NCI-H1436 (cell line): ENCODE measurements at places on chromosomes 16 and 17.

GRCh38 chr17:33113991-33114370 is 122.3 kb downstream of the SPACA3 start:
- no peak for DNase-seq

DNA sequence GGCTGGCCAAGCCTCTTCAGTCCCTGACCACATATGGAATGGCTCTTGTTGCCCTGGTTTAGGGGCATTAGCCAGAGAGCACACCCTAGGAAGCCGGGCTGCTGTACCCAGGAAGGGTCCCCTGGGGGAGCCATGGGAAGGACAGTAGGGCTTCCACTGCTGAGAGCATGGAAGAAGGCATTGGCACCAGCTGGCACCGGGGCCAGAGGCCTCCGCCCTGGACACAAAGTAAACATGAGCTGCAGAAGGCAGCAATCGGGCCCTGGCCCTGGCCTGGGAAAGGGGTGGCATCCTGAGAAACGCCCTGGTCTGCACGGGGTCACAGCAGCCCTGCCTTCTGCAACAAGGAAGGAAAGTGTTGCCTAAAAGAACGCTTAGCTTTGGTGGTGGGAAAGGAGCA is 49.4 kb downstream of the VAC14 start:
- no peak for DNase-seq

GRCh38 chr17:57502022-57502421 is 243.1 kb downstream of the CCDC182 start:
- no peak for DNase-seq

GRCh38 chr16:49377196-49377755 is 3.7 kb downstream of the C16orf78 start:
- DNase-seq, result no peak

- no peak for DNase-seq
Measured at GRCh38 chr17:65074778-65075250, 18.3 kb upstream of the GNA13 start.

GRCh38 chr16:87252269-87252970 is 64.8 kb downstream of the C16orf95 start:
- DNase-seq, result no peak

- no peak for DNase-seq
Measured at GRCh38 chr17:57372156-57372555, 115.8 kb downstream of the MSI2 start.

DNA sequence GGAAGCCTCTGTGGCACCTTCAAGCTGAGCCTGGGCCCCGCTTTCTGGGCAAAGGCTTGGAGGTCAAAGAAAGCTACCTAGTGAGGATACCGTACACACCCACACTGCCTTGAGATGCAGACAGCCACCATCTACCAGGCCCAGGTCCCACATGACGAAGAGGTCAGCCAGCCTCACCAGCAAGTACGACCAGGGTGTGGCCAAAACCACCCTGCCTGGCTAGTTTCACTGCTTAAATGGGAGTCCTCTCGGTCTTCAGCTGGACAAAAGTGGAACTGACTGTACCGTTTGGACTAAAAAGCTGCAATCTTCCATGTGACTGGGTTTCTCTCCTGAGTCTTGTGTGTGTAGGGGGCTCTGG is 21.6 kb downstream of the VASN start:
- DNase-seq, result no peak

DNA sequence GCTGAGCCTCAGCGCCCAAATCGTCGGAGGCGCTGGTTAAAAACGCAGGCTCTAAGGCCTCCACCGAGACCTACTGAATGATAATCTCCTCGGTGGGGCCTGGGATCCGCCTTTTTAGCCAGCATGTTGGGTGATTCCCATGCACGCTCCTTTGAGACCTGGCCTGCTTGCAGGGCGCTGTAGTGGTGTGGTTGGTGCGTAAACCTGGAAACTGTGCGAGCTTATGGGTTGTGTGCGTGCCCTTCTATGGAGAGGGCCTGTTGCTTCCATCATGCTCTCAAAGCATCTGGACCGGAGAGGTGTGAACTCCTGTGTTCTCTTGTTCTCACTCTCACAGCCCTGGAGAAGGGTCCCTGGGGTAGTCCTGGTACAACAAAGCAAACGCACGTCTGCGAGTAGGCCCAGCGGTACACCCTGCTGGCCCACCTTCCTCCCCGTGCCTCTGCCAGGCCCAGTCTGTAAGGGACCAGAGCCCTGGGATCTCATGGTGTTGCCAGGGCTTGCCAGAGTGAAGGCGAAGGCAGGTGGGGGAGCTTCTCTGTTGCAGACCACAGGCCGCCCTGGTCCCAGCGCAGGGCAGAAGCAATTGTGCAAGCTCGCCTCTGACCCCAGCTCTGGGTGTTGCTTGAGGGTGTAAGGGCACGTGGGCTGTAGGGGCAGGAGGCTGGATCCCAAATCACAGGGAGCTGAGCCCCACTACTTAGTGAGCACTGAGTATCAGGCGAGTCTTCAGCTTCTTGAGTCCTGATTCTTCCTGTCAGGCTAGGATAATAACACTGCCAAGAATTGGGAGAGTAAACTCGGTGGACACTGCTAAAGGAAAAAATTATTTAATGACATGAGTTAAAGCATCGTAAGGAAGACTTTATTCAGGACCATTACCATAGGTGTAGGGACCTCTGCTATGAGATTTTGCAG is 879 bp upstream of the LRRC75A start:
- DNase-seq, result no peak

DNA sequence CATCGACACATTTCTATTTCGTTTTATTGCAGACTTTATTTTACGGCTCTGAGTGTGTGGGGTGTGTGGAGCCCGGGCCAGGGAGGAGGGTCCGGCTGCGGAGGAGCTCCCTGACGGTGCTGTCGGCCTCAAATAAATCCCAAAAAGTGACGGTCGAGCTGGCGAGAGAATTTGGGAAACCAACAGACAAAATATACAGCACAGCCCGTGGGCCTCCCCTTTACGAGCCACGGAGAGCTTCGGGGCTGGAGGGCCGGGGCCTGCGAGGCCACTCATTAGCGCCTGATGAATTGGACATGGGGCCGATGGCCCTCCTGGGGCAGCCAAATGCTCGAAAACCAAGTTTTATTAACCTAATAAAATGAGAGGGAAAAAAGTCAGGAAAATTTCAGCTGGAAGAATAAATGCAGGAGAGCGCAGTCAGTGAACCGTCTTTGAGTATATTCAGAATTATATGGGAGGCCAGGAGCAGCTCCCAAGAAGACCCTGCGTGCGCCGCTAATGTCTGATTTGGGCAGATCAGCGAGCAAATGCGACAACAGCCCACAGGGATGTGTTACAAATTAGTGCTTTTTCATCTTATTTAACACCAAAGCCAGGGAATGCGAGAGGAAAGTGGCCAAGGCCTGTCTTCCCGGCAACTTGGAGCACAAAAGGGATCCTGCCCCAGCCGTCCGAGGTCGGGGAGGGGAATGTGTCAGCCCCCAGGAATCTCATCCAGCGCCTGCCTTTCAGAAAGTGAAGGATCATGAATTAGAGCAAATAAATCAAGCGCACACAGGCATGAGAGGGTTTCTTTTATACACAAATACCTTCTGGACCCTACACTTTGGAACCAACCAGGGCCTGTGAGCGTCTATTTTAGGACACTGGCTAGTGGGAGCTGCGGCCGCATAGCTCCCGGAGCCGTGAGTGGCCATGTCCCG is 249.1 kb downstream of the C16orf95 start:
- DNase-seq, result no peak

GRCh38 chr16:70685938-70686375 is at the start of gene MTSS2:
Gene MTSS2 (minus strand): TSS chr16:70686053. CDS start chr16:70685791, 262 bp downstream.
- DNase-seq, result peak; percentile 74

- no peak for DNase-seq
Measured at GRCh38 chr17:81980707-81981343, 3.4 kb downstream of the ASPSCR1 start.

GRCh38 chr17:62101090-62101489 is 36.0 kb upstream of the MED13 start:
- peak; percentile 79 for DNase-seq

GRCh38 chr16:29111421-29111820 is 126.6 kb downstream of the LAT start:
- DNase-seq, result no peak

GRCh38 chr17:38601539-38602351 is 4.0 kb downstream of the SRCIN1 start:
- peak; percentile 70 for DNase-seq

DNA sequence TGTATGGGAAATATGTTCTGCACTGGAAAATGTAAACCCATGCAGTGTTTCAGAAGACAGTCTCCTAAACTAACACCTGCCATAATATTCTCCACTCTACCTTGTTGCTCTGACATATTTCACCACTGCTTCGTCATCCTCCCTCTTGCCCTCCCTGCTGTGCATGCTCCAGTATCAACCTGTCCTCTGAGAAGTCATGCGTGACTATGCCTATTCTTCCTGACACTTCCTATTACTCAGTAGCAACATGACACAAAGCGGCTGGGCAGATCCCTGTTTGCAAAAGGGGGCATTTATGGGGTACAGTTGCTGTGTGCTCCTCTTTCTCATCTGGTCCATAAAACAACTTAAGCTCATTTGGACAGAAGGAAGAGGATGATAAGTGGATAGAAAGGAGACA is 805.6 kb upstream of the EEF2KMT start:
- DNase-seq, result no peak

GRCh38 chr16:53503991-53504663 is 1.1 kb upstream of the AKTIP start:
- no peak for DNase-seq

GRCh38 chr17:16398270-16399267 is 16.8 kb upstream of the TRPV2 start:
- no peak for DNase-seq

GRCh38 chr17:80777274-80777673 is 214.4 kb upstream of the CHMP6 start:
- no peak for DNase-seq
